ENCODE measurements at places on chromosomes 1 and 21. TPM values are rescaled to one million over a fixed set of nuclear protein-coding genes. Genes with fewer than 3 reads are reported as not detected.
A peak's percentile ranks its signal among the peaks of the same experiment; 100 is the strongest.

The PSMA5 gene
- total RNA-seq = 60.9 TPM

GRCh38 chr21:29164323-29164942 is 34.0 kb downstream of the MAP3K7CL start:
- DNase-seq = peak; percentile 83

- DNase-seq = no peak
These were observed 15.2 kb downstream of the ADCY10 start for GRCh38 chr1:167898578-167899222.

GRCh38 chr21:28317177-28317950 is 675.3 kb downstream of the LTN1 start:
- DNase-seq = no peak

DNA sequence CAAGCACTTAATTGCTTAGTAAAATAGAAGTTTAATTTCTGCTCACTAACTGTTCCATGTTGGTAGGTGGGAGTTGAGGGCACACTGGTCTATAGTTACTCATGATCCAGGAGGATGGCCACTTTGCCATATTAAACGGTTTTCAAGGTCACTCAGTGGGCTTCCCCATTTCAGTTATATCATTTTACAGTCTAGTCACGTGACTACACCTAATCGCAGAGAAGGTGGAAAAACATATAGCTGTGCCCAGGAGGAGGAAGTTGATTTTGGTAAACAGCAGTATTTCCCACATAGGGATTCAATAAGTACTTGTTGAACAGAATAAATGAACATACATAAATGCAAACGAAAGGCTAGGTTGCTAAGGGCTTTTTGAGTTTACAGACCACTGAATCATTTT is 541.1 kb upstream of the CAMK1G start:
- DNase-seq = no peak

The NPR1 gene
- 39.5 TPM for total RNA-seq

The GJC2 gene
- total RNA-seq = 0.69 TPM

The FAM151A gene
- total RNA-seq = not detected

The MGST3 gene
- 173 TPM for total RNA-seq

DNA sequence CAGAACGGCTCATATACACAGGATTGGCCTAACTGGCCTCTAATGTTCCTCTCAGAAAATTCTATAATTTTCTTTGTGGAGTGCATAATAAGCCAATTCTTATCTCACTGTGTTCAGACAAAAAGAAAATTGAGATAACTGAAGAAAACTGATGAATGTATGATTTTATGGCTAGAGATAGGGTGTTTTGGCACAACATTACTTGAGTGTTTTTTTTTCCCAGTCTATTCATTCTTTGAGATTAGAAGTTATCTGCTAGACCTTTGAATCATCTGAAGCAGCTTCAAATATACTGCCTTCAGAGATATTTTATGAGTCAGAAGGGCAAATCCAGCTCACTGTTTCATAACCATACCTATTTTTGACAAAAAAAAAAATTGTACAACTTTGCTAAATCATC is 85.6 kb downstream of the VAV3 start:
- no peak for DNase-seq

- no peak for DNase-seq
These were observed 58.0 kb upstream of the ABCA4 start for GRCh38 chr1:94178901-94179300.
